ENCODE measurements at places on chromosomes 3 and 15.

DNA sequence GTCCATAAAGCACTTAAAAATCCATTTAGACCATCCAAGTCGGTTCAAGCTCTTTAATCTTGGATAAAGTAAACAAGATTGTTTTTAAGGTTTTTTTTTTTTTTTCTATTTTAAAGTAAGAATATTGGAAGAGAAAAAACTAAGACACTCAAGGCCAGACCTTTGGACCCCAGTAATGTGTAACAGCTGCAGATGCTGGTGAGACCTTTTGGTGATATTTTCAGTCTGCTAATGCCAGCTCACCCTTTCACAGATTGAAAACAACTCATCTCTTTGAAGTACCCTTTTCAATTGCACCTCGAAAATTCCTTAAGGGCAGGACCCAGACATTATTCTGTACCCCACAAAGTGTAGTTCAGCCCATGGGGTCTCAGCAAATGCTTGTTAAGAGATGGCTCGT is 260.7 kb upstream of the CTNNB1 start:
- DNase-seq = no peak

GRCh38 chr3:160758929-160759577 is 3.0 kb downstream of the PPM1L start:
- DNase-seq = no peak

DNA sequence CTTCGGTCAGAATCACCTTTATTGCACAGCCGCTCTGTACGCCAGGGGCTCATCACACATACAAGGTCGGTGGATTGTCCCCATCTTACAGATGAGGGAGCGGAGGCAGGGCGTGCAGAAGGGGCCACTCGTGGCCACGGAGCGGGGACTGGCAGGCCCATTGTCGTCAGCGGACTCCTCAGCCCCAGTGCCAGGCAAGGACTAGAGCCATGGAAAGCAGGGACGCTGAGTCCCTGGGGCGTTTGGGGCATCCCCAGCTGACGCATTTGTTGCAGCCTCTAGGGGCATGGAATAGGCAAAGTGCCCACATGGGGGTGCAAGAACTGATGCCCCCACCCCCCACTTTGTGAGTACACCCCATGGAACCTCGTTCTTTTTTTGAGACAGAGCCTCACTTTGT is 29.8 kb upstream of the FURIN start:
- DNase-seq = no peak

DNA sequence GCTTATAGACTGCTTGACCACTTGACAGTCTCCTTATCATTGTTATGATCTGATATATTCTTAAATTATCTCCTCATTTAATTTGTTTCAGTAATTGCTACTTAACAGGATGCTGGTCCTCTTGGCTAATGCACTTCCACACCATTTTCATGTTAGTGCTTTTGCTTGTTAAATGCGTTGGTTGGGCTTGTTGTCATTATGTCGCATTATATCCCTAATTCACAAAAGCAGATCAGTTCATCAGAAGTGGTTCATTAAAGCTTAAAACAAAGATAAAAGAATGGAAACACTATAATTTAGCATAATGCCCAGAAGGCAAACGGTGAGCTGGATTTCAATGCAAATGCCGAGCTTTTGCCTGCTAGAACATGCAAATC is 17.1 kb upstream of the EHHADH start:
- no peak for DNase-seq

DNA sequence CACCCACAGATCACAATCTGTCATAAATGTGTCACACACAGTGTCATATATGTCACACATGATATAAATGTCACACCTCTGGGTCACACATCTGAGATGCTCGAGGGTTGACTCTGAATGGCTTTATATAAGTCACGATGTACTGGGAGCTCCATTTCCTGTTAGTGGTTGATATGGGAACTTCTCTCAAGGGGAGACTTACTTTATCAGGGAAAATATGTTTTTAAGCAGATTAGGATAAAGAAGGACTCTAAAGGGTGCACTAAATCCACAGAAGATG is 83.9 kb upstream of the MEF2A start:
- DNase-seq = no peak

DNA sequence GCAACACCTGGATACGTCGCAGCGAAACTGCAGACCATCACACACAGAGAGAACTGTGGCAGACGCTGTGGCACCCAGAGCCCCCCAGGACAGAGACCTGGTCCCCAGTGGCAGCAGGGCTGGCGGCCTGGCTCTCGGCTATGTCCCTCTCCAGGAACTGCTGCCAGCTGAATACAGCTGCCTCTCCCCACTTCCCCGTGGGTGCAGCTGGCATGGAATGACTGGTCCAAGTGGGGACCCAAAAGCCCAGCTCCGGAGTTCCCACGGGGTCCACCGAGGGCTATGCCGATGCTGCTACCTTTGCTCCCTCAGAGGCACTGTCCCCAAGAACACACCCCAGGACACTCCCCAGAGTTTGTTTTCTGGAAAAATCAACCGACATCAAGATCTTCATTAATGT is 67.8 kb upstream of the GATA2 start:
- no peak for DNase-seq

GRCh38 chr15:91668370-91668769 is 185.1 kb upstream of the SLCO3A1 start:
- DNase-seq = no peak

DNA sequence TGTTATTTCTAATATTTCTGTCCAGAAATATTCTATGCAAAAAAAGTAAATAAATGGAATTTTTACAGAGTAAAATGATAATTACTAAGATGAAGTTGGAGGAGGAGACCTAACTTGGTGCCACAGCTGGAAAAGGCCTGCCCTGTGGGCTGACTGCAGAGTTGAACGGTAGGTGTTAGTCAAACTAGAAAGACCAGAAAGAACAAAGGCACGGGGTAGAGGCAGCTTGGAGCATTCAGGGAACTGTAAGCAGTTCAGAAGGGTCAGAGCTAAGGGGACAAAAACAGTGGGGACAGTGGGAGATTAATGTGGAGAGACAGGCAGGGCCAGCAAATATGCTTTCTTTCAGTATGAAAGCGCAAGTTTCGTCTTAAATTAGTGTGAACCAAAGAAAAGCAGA is 39.3 kb upstream of the PTPRG start:
- no peak for DNase-seq

DNA sequence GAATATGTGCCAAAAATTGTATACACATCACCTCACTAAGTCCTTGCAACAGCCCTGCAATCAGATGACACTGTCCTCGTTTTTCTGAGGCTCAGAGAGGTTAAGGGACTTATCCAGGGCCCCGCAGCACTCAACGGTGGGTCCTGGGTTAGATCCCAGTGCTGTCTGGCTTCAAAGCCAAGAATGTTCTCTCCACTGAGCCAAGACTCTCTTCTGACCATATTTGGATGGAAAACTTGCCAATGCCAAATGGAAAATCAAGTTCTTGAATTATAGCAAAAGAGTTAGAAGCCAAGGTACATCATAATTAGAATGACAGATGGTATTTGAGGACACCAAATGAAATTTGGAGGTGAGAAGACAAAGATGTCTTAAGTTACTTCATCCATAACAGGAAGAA is 75.9 kb downstream of the NCEH1 start:
- DNase-seq = no peak

- DNase-seq = no peak
Observed at GRCh38 chr15:35540885-35541284, 5.1 kb downstream of the DPH6 start.

DNA sequence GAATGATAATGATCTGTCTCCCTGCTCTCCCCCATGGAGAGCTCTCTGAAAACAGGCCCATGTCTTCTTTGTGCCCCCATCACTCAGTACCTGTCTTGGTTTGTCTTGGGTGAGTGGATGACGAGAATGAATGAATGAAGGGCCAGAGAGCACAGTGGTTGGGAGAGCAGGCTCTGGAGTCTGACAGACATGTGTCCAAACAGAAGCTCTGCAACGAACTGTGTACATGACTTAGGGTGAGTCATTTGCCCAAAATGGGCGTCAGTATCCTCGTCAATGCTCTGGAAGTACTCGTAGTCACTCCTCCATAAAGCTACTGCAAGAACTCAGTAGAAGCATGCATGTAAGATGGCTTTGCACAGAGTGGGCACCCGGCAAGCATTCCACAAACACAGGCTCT is 170.2 kb upstream of the TLE3 start:
- DNase-seq = no peak

DNA sequence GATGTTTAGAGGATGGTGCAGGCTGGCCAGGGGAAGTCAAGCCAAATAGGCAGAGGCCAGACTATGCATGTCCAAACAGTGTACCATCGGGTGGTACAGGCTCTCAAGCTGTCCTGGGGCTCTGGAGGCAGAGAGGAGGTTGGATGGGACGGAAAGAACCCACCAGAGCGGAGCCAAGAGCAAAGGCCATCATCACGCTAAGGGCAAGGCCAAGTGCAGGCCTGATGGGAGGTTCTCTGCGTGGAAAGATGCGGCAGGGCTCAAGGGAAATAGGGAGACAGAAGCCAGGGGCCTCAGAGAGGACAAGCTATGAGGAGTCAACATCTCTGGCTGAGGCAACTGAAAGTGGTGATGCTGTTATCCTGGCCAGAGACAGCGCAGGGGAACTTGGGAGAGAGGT is 102.7 kb downstream of the ASB7 start:
- no peak for DNase-seq

- peak; percentile 54 for DNase-seq
Observed at GRCh38 chr3:139427283-139428060, 38.0 kb upstream of the COPB2 start.

DNA sequence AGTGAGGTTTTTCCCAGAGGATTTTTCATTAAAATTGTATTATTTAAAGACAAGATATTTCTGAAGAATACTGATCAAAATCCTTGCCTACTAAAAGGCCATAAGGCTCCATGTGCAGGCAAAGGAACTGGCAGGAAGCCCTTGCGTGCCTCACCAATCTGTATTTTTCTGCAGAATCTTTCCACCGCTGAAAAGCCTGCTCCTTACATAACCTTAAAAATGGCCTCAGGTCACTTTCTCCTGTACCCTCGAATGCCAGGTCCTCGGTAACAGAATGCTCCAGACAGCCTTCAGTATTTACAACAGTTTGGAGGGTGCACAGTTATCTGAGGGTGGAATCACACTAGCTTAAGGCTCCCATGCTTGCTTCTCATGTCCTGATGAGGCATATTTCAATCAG is 3.2 kb downstream of the MORC1 start:
- no peak for DNase-seq

DNA sequence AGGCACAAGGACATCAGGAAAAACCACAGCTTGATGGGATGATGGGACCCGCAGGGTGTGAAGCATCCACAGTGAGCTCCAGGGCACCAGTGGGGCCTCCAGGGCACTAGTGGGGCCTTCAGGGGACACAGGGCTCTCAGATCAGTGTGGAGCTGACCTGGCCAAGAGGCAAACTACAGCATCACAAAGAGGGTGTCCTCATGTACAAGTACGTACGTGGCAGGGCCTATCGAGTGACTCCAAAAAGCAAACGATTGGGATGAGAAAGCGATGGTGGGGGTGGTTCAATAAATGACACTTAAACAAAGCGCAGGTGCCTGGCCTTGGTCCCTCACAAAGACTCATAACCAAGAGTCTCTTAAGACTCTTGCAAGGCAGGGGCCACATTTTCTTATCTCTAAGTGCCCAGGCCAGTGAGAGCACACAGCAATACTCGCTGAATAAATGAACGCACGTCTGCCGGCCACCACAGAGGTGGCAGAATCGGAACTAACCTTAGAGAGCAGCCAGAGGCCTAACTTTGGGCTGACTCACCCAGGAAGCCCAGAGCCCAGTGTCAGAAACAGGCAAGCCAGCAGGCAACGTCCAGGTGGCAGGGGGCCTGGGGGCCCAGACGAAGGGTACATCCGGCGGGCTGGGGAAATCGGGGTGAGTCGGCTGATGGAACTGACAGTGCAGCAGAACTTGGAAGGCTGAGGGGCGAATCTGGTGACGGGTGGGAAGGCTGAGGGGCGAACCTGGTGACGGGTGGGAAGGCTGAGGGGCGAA is 8.7 kb downstream of the PCSK6 start:
- no peak for DNase-seq

- no peak for DNase-seq
Observed at GRCh38 chr3:21754839-21755238, 3.8 kb upstream of the ZNF385D start.

Data from Panc1 (cell line).